ENCODE measurements at places on chromosomes 7 and 10.
A peak's percentile ranks its signal among the peaks of the same experiment; 100 is the strongest.

GRCh38 chr7:36615852-36616540 is 108.3 kb downstream of the AOAH start:
- no peak for DNase-seq

- DNase-seq = no peak
These were observed 29.0 kb downstream of the MRC1 start for GRCh38 chr10:17838080-17838648.

DNA sequence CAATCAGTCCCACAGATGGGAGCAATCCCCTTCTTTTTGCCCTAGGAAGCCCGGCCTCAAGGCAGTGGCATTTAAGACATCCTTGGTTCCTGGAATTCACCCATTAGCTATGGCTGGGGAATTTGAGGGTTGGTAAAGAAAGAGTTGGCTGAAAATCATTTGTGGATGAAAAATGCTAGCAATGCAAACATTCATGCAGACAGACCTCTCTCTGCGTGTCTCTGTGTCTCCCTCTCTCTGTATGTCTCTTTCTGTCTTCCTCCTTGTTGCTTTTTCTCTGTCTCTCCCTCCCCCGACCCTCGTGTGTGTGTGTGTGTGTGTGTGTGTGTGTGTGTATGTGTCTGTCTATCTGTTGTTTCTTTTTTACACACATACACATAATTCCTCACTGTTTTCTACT is 19.4 kb downstream of the LDB3 start:
- no peak for DNase-seq

DNA sequence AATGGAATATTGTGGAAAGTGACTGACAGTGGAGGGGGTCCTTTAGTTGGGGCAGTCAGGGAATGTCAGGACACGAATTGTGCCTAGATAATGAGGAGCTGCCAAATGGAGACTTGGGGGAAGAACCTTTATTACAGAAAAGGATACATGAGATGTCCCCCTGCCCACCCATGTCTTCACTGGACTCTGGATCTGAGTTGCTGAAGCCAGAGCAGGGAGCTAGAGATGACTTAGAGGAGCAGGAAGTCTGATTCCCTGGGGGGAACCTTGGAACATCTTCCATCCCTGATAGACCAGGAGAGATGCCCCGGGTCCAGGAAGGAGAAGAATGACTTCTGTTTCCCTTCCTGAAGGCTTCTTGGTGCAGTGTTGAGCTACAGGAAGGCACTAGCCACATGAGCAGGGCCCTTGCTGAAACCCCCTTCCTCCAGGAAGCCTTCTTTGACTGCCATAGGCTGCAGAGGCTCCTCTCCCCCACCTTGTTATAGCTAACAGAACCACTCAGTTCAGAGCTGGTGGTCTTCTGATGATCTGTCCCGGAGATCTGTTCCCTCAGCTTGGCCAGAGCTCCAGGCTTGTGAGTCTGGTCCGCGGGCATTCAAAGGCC is 747 bp upstream of the NEURL1 start:
- no peak for DNase-seq

DNA sequence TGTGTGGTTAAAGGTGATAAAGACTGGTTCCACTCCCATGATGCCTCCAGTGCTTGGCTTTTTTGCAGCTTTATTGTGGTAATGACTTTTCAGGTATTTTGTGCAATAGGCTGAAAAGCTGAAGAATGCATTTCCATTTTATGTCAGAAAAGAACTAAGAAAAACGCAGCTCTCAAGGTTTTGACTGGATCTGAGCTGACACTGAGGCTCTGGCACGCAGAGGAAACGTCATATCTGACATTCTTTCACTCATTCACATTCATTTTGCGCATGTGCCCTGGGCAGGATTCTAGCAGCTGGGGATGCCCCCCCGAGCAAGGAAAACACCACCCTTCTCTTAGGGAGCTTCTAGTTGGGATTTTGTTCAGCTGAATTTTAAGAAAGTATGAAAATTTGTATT is 408.5 kb upstream of the MKI67 start:
- DNase-seq = no peak

DNA sequence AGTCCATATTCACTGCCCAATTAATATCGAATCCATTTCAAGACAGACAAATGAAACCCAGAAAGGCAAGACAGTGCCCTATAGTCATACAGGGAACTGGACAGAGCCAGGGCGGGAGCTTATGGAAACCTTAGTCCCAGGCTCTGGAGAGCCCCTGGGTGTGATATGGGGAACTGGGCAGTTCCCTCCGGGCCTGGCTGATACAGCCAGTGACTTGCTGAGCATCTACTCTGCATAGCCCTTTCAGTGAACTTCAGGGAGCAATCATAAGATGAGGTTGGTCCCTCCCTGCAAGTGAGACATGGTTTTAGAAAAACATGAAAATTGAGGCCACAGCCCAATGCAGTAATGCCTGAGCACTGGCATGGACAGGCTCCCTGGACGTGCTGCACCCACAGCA is 241.9 kb downstream of the GRID1 start:
- DNase-seq = no peak

DNA sequence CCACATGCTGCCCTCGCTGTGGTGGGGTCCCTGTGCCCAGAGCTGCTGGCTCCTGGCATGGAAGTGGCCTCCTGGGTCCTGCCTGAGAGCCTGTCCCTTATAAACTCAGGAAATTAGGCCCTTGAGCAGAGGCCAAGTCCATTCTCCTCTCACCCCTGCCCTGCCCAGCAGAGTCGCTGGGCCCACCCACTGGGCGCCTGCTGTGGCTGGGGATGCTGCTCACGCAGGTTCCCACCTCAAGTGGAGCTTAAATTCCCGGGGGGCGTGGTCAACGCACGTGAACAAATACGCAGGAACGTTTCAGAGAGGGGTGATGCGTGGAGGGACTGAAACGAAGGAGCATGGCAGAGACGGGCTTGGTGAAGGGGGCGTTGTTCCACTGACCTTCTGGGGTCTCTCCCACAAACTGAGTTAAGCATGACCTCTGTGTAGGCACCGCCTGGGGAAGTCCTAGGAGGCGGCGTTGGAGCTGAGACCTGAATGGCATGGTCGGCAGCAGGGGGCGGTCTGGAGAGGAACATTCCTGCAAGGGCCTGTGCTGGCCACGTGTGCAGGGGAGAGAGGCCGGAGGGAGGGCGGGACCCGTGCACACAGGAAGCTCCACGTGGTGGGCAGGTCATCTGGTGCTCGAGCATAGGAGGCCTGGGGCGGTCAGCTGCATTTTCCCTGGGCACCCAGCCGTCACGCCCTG is 27.9 kb downstream of the FAM20C start:
- no peak for DNase-seq

DNA sequence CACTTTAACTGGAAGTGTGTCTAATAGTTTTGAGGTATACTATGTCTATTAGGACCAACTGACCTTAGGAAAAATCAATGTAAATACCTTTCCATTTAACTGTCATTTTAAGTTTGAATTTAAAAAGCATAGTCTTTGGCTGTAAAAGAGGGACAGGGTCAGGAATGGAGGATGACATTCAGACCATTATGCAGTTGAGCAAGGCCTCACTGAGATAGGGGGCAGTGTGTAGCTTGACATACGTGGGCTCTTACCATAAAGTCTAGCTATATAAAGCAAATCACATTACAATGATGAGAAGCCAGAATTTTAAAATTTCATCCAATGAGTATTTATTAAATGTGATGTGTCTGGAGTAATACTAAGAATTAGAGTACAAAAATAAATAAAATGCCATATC is 17.9 kb downstream of the PALS2 start:
- DNase-seq = no peak

- DNase-seq = peak; percentile 37
These were observed 20.5 kb upstream of the RASGEF1A start for GRCh38 chr10:43287056-43288007.
